ENCODE measurements at places on chromosomes 7 and 10.

- no peak for DNase-seq
Measured at GRCh38 chr7:74092321-74092963, 8.8 kb downstream of the LIMK1 start.

- no peak for DNase-seq
Measured at GRCh38 chr7:128948312-128948973, 10.7 kb downstream of the IRF5 start.

- DNase-seq = no peak
Measured at GRCh38 chr10:43284341-43284910, 17.6 kb upstream of the RASGEF1A start.

GRCh38 chr7:150465414-150465813, 15.0 kb downstream of the GIMAP8 start:
- DNase-seq = no peak

- DNase-seq = no peak
Measured at GRCh38 chr10:98323221-98324164, 55.5 kb upstream of the LOXL4 start.
